ENCODE measurements at places on chromosomes 6 and 20. TPM values are rescaled to one million over a fixed set of nuclear protein-coding genes. Genes with fewer than 3 reads are reported as not detected.

Gene AKAP7
- 6.0 TPM for total RNA-seq

Gene EDN1
- total RNA-seq = under 0.01 TPM

Gene GCNT2
- total RNA-seq = not detected

Gene PTGIS
- 0.89 TPM for total RNA-seq

Gene BPIFB2
- total RNA-seq = not detected

Gene OR2J2
- total RNA-seq = not detected

Gene ZNF165
- 1.2 TPM for total RNA-seq

Gene TSPO2
- not detected for total RNA-seq

Gene CYP21A2
- 1.4 TPM for total RNA-seq

Gene SIM1
- not detected for total RNA-seq

Gene TOMM6
- 362 TPM for total RNA-seq

Gene ZNF831
- total RNA-seq = not detected

Gene OSER1
- total RNA-seq = 30.3 TPM

Gene CST3
- 421 TPM for total RNA-seq

Gene TMEM244
- not detected for total RNA-seq

Gene SMOC2
- total RNA-seq = not detected

Gene TTPAL
- 16.7 TPM for total RNA-seq

Gene TMEM181
- 28.9 TPM for total RNA-seq

Gene PPP1R18
- 42.7 TPM for total RNA-seq

Gene SIRPB2
- total RNA-seq = not detected

Gene GJA10
- total RNA-seq = not detected

All from myometrial cell (primary cell).